A549 (cell line): ENCODE measurements at places on chromosomes 7 and 10. TPM values are rescaled to one million over a fixed set of nuclear protein-coding genes. Genes with fewer than 3 reads are reported as not detected.

Gene MOGAT3
- polyA plus RNA-seq: 0.09 TPM in 1 of 3 replicates, not detected in the others

Gene LLCFC1
- polyA plus RNA-seq: not detected in 3 replicates

Gene TMEM139
- polyA plus RNA-seq: 0.37 to 0.71 TPM (median 0.42 TPM) in 3 replicates

Gene GPRIN2
- 25.8 to 29.9 TPM (median 28.6 TPM) in 3 replicates for polyA plus RNA-seq

Gene SLC16A9
- 0.04 to 0.05 TPM (median 0.04 TPM) in 3 replicates for polyA plus RNA-seq

DNA sequence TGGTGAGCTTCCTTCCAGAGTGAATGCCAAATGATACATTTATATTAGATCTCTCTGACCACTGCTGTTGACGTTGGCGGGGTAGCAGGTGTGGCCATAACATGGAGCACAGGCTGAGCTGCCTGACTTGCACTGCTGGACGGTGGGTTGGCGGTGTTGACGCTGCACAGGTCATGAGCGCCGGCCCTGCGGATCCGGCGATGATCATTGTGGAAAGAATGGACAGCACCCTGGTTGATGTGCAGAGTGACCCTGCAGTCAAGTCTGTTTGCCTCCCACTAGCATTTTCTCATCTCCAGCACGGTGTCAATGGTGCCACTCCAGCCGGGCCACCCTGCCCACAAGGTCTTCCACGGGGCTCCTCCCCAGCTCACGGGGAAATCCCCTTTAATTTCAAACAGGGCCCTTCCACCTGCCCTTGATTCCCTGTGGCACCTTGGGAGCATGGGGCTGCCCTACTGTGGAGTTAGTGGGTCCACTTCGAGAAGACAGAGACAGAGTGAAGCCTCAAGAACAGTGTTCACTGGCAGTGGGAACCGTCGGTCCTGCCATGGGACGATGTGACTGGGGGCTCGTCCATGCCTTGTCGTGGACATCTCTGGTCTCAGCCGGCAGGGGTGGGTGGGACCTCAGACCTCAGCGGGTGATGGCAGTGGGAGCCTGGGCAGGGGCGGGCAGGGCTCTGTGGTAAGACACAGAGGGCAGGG lies 613.5 kb downstream of the PTPRN2 start:
- no peak for DNase-seq

DNA sequence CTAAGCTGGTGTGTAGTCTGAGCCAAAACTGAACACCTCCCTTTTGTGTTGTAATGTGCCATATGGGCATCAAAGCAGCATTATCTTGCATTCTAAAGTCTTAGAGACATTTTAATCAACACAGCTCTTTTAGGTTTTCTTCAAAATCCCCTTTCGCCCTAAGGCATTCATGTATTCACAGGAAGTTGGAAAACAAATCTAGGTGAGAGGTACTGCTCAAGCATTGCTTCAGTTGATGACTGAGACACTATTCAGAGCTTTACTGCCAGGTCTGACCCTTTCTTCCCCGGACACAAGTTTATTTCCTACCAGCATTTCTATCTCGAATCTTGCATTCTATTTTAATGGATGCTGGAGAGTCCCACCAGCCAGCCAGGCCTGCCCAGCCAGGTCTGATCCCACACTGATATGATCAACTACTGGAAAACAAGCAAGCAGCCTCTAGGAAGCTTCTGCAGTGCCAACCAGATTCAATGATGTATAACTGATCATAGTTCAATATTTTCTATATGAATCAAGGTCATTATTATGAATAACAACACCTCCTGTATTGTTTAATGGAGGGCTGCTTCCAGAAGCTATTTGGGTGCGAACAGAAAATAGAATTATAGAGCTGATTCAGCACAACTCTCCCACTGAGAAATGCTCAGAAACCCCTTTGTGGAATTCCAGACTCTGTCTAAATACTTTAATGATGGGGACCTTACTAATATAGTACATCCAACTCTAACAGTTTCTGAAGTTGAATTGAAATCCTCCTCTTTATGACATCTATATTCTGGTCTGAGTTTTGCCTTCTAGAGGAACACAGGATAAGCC lies 4.0 kb upstream of the BRAF start:
- no peak for DNase-seq

DNA sequence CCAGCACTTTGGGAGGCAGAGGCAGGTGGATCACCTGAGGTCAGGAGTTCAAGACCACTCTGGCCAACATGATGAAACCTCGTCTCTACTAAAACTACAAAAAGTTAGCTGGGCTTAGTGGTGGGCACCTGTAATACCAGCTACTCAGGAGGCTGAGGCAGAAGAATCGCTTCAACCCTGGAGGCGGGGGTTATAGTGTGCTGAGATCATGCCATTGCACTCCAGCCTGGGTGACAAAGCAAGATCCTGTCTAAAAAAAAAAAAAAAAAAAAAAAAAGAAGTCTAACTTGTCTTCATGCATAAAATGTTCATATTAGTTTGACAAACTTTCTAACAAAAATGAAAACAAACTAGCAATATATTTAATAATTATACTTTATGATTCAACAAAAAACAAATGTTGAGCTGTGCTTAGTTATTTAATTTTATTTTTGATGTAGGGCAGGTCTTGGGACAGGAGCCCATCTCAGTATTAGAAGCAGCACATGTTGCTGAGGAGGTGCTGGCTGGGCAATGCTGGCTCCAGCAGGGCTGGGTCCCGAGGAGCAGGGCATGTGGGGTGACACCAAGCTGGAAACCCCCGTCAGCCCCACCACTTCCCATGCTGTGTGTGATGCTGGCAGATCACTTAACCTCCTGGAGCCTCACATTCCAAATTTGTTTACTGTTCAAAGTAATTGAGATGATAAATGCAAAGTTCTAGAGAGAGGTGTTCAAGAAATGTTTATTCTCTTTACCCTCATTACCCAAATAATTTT lies 335.3 kb upstream of the KLF6 start:
- no peak for DNase-seq

DNA sequence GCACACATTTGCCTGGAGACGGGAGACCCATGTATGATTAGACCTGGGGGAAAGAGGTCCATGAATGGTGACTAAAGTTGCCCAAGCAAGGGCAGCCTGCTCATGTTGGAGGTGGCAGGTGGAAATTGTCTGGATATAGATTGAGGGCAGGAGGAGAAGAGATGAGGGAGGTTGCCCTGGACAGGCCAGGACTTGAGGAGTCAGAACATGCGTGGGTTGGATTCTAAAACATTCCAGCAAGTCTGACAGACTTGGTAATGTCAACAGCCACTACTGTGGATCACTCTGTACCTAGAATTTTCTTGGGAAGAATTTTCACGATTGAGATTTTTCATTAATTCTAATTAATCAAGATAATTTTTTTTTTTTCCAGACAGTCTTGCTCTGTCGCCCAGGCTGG lies 19.1 kb upstream of the SVOPL start:
- no peak for DNase-seq

DNA sequence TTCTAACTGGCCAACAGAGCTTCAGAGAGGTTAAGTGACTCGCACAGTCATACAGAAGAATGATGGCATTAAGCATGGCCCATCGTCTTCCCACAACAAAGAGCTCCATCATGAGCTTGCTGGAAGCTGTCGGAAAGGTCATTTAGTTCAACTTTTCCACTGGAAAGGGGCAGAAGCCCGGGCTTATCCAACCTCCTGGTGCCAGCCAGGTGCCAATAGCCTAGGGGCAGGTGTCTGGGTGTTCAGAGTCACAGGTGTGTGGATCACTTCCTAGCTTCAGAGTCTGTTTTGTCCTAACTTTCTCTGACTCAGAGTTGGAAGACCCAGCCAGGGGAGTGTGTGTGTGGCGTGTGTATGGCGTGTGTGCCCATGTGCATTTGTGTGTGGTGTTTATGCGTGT lies 1.3 kb upstream of the TRPV6 start:
- no peak for DNase-seq

GRCh38 chr7:34277803-34278199 lies 372.5 kb downstream of the BMPER start:
- DNase-seq: no peak

DNA sequence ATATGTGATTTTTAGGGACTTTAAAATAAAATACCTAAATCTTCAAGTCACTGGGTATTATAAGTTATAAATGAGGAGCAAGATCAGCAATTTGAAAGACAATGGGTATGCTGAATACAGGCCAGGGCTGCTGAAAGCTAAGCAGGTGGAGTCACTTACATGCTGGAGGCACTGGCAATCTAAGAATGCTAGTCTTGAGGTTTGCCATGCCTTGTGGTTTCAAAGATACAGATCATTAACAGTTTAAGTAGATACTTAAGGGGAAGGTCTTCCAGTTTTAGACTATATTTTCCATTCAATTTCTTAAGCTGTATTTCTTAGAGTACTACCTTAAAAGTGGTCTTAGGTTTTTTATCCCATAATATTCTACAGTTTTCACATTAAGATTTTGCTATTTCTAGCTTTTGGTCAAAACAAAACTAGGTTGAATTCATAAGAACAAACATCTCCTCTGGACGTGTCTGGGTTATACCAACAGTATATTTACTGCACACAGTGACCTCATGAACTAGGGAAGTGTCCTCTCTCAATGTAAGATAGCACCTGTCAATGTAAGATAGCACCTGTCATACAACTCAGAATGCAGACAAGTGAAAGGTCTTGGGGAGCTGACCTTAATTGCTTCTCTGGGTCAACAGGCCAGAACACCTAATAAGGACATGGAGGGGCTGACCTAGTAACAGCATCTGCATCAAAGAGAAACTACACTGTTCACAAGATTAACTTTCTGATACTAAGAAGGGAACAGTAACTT lies 2.0 kb downstream of the SRI start:
- no peak for DNase-seq

GRCh38 chr7:69422574-69422985 lies 175.7 kb upstream of the AUTS2 start:
- no peak for DNase-seq

DNA sequence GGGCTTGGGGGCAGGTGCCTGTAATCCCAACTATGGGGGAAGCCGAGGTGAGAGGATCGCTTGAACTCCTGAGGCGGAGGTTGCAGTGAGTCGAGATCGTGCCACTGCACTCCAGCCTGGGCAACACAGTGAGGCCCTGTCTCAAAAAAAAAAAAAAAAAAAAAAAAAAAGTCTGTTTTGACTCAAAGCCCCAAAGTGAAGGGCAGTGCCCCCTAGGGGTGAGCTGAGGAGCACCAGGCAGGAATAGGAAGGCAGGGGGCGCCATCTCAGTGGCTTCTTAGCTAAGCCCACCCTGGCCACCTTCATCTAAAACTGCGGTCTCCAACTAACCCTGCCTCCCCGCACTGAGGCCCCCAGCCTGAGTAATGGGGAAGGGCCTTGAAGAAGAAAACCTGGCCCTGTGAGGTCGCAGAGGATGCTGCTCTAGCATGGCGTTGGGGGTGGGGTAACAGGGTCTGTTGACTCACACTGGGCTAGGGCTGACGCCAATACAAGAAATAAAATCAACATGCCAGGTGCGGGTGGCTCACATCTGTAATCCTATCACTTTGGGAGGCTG lies 9.8 kb downstream of the PODXL start:
- DNase-seq: no peak

DNA sequence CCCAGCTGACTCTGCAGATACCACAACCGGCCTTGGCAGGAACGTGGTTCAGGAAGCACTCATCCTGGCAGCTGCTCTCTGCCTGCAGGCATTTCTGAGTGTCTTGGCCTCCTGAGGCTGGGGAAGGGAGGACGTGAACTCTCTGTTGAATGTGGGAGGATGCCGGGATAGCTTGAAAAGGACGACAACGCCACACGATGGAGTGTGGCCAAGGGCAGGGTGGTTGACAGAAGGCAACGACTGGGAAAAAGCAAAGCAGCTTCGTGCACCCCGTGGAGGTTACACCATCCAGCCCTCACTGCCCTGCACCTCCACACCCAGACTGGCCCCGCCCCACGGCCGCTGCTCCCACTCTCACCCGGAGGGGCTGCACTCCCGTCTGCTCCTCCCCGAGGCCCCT lies 466.1 kb upstream of the FOXK1 start:
- no peak for DNase-seq

DNA sequence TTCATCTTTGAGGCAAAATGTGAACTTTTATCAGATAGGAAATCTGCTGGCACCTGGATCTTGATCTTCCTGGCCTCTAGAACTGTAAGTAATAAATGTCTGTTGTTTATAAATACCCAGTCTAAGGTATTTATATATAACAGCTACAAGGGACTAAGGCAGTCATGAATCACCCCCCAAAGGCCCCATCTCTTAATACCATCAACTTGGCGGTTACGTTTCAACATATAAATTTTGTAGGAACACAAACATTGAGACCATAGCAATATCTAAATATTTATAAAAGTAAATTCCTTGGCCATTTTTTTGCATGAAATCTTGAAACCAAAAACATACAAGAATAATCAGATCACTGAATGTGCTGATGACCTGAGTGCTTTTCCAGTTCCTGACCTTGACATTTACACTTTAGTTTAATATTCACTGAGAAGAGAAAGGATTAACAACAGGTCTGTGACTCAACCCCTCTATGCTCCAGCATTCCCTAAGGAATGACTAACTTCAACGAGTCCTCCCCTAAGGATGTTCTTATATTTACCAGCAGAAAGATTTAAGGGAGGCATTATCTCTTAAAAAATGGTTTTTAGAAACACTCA lies 1438.5 kb upstream of the CELF2 start:
- no peak for DNase-seq

- no peak for DNase-seq
Measured at GRCh38 chr7:136292365-136292764, 315.2 kb upstream of the MTPN start.

DNA sequence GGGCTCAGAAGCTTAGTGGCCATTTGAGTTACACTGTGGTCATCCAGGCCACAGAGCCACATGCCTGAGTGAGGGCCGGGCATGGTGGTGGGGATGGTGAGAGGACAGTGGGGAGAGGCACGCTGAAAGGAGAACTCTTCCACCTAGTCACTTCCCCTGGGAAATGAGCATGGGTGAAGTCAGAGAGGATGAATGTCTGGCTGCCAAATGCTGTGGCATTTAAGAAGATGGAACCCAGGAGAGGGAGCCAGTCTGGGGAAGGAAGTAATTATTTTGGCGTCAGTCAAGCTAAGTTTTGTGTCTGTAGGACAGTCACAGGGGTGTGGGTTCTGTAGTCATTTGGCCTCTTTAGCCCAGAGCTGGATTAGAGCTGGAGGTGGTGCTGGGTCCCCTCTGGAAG lies 86.0 kb upstream of the PODXL start:
- DNase-seq: no peak

DNA sequence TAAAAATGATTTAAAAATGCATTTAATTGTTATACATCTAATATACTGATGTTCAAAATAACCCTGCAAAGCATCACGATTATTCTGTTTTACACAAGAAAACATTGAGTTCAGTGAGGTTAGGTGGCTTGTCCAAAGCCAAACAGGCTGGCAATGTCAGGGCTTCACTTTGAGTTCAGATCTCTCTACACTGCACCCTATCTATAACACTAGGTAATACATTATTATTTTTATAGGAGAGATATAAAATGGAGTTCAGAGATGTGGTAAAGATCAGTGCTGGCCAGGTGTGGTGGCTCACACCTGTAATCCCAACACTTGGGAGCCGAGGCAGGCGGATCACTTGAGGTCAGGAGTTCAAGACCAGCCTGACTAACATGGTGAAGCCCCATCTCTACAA lies 165.9 kb upstream of the MYO3A start:
- no peak for DNase-seq

DNA sequence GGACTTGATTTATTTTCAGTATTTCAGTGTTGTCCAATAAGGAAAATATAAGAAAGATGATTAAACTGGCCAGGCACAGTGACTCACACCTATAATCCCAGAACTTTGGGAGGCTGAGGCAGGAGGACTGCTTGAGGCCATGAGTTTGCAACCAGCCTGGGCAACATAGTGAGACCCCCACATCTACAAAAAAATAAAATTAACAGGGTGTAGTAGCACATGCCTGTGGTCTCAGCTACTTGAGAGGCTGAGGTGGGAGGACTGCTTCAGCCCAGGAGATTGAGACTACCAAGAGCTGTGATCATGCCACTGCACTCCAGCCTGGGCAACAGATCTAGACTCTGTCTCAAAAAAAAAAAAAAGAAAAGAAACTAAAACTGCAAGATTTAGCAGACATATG lies 138.0 kb downstream of the PARD3 start:
- no peak for DNase-seq
